Thoracic aorta endothelial cell (primary cell): ENCODE measurements at places on chromosomes 16 and 17. TPM values are rescaled to one million over a fixed set of nuclear protein-coding genes. Genes with fewer than 3 reads are reported as not detected.

Gene GNG13
- not detected in 2 replicates for total RNA-seq

Gene MEIOB
- total RNA-seq, result 0.14 and 0.66 TPM in 2 replicates

Gene RNF222
- total RNA-seq, result not detected in 2 replicates

Gene ASPA
- under 0.01 TPM in 1 of 2 replicates, not detected in the other for total RNA-seq

Gene MYH2
- not detected in 2 replicates for total RNA-seq

Gene IRF8
- total RNA-seq, result 0.13 TPM in 1 of 2 replicates, not detected in the other

Gene MAPK8IP3
- 41.9 and 45.7 TPM in 2 replicates for total RNA-seq

Gene CDH8
- not detected in 2 replicates for total RNA-seq

Gene AATK
- 2.1 and 3.8 TPM in 2 replicates for total RNA-seq

Gene SHISA6
- not detected in 2 replicates for total RNA-seq

Gene BEAN1
- not detected in 2 replicates for total RNA-seq

Gene CA7
- total RNA-seq, result not detected in 2 replicates

Gene C16orf89
- total RNA-seq, result not detected in 2 replicates
